Muscle of arm (tissue), 14 donors: ENCODE measurements at places on chromosomes 3 and 15.

GRCh38 chr3:133853063-133853924, 42.4 kb downstream of the RAB6B start:
- DNase-seq = no peak

DNA sequence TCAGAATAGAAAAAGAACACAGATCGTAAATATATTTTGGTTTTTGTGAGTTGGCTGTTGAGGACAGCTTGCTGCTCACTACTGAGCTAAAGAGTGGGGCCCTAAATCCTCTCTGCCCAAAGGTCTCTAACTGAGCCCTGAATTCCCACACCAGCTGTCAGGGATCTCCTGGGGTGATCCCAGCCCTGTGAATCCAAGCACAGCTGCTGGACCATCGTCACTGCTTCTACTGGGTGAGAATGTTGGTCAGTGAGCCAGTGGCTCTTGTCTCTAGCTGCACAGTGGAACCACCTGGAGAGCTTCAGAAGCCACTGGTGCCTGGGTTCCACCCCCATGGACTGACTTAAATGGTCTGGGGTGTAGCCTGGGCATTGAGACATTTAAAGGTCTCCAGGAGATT, 90.5 kb upstream of the IL12A start:
- no peak for DNase-seq

- no peak for DNase-seq
Observed at GRCh38 chr15:58420579-58421043, 11.2 kb upstream of the LIPC start.

DNA sequence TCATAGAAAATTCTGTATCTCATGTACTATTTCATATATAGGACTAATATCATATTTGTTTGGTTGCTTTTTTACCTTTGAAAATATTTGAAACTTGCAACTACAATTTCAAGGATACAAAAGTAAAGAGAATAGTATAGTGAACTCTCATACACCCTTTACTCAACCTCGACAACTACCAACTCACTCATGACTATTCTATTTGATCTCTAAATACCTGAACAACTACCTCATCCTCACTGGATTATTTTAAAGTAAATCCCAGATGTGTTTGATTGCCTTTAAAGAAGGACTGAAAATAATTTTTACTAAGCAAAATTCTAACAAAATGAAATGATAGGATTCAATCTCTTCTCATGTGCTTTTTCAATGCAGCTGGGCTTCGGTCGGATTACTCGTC, 12.1 kb downstream of the TMPRSS7 start:
- no peak for DNase-seq

DNA sequence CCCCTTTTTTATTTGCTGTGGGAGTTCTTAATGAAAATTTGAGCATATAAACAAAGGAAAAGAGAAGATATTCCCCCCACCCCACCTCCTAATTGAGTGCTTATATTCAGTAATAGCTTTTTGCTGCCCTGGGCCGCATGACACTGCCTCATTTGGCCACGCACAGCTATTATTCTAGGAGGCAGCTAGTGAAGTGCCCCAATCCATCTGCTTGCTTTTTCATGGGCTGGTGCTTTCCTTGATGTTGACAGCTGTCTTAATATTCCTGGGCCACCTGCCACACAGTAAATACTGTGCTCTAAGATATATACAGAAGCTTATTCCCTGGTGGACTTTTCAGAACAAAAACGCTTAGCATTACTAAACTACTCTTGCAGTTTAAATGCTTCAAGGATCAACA, 3.8 kb upstream of the CRYBG3 start:
- DNase-seq = no peak

DNA sequence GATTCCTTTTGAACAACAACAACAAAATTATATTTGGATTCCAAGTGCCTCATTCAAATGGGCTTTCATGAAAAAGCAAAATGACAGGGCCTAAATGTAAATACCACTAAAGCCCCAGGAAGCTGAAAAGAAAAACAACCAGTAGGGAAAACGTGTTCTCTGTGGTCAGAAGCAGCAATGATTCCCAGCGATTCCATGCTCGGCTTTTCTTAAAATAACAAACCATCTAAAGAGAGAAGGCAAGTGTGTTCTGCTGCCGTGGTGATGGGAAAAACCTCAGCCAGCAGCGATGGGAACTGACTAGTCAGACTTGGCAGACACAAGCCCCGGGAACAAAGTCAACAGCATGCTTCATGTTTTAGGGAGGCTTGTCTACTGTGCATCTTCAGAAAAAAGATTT, 153.6 kb downstream of the TNIK start:
- peak; percentile 84 for DNase-seq
